Midbrain (tissue), 1 donor: ENCODE measurements at places on chromosomes 3 and 15.

GRCh38 chr3:172282850-172283249, 165.4 kb downstream of the GHSR start:
- DNase-seq: no peak

DNA sequence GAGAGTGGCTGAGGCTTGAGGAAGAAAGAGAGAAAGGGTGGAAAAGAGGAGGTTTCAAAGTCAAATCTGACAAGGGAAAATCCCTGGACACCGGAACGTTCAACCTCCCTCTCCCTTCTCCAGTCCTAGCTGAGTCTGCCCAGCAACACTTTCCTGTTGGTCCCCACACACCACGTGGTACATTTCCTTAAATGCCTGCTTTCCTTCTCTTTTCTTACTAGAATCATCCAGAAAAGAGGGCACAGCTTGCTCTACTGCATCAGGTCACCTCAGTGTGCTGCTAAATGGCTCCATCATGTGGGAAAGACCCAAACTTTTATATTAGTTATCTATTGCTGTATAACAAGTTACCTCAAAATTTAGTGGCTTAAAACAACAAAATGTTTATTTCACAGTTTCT, 181.2 kb downstream of the NECTIN3 start:
- peak; percentile 44 for DNase-seq

GRCh38 chr3:158106766-158107471, 699 bp upstream of the SHOX2 start:
- DNase-seq: no peak

DNA sequence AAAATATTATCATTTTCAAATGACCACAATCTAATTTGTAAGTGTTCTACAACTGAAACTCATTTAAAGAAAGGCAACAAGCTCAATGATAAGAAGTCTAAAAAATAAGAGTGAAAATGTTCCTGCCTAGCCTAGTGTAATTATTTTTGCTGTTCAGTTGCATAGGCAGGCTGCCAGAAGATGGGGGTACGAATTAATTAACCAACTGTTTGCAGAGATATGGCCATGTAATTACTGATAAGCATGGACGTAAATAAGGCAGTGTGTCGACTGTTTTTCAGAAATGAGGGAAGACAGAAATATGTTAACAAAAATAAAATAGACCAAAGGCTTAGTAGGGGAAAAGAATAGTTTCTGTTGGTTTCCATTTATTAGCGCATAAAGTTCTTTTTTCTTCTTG, 24.7 kb upstream of the SCAANT1 start:
- DNase-seq: no peak

DNA sequence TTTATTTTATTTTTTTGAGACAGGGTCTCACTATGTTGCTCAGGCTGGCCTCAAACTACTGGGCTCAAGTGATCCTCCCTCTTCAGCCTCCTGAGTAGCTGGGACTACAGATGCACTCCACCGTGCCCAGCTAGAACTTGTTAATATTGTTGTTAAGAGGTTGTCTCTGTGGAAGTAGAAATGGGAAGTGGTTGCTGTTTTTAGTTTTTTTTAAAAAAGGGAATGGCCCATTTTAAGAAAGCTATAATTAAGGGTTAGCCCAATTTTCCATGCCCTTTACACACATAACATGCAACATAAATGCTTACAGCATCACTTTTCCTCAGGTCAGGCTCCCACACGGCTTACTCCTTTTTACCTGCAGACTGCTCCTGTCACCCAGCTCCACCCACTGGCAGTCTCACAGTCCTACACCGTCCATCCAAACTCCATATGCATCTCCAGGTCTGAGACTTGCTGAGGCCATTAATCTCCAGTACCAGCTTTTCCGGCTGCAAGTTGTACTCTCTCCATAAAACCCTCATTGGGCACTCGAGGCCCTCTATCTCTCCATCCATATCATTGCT, 19.8 kb downstream of the MORC1 start:
- no peak for DNase-seq

DNA sequence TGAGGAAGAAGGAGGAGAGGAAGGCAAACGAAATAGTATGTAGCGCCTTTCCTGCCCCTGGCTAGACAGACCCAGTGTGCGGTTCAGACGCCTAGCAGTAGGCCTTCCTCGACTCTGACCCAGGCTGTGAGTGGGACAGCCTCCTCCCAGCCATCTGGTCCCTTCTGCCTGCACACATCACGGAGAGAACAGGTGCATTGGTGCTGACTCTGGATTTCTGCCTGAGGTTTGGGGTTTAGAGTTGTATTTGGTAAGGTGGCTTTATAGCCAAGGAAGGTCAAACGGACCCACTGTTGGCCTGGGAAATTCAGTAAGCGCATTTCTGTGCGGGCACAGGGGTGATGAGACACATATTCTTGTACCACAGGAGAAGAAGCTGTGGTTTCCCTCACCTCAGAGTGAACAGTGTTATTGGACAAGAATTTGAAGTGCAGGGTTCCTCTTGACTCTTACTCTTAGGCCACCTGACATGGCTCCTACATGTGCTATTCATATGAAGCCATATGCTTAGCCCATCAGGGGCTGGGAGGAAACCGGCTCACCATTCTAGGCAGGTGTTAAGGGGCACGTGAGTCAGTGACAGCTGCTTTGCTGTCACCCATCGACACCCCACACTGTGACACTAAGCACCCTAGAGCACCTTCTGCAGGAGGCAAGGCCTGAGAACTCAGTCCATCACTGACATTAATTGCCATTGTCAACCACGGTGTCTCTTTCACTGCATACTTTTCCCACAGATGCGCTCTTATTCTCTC, 143.3 kb downstream of the CHDH start:
- no peak for DNase-seq

GRCh38 chr15:95324656-95325055, 1005.8 kb upstream of the NR2F2 start:
- no peak for DNase-seq

- no peak for DNase-seq
These were observed 3.1 kb downstream of the ZNF710 start for GRCh38 chr15:90004252-90004651.

GRCh38 chr15:76200641-76201105, 110.6 kb downstream of the ETFA start:
- DNase-seq: no peak

- no peak for DNase-seq
These were observed 285.2 kb upstream of the MME start for GRCh38 chr3:154794814-154795445.

- DNase-seq: no peak
These were observed 238.9 kb downstream of the CADPS start for GRCh38 chr3:62636235-62636826.

DNA sequence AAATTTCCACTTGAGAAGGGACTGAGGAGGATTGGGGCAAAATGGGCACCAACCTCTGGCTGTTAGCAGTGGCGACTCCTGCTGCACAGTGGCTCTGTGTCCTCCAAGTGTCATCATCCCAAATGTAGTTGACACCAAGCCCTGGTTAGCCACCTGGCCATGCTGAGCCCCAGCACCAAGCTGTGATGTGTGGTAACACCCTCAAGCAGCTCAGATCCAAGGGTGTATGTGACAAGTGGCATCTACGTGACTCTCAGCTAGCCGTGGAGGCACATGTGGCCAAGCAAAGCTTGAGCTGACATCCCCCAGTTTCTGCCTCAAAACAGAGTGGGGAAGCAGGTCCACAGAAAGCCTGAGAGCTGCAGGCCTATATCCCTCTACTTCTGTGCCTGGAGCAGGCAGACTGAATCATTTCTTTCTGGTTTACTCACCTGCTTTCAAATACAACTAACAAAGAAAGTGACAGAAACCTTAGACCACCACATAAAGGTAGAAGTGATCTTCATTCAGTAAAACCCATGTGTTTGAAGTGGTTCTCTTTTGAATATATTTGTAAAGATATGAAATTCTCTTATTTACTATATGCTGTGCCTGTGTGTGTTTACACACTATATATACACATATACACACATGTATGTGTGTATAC, 40.0 kb downstream of the FOXP1 start:
- DNase-seq: no peak

GRCh38 chr3:24736701-24737100, 242.1 kb upstream of the THRB start:
- no peak for DNase-seq

DNA sequence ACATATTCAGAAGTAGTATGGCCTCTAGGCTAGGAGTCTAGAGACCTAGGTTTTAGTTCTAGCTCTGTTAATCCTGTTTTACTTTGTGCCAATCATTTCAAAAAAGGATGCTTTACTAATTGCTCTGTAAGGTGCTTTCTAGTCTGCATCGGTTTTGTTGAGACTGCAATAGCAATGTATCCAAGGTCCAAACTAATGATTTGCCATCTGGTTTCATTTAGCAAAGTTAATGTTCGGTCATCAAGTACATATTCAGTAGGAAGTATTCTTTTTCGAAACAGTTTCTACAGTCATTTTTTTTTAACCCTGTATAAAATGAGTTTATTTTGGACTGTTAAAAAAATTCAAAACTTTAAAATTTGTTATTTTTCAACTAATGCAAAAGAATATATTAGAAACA, 2.0 kb upstream of the GALK2 start:
- DNase-seq: no peak

DNA sequence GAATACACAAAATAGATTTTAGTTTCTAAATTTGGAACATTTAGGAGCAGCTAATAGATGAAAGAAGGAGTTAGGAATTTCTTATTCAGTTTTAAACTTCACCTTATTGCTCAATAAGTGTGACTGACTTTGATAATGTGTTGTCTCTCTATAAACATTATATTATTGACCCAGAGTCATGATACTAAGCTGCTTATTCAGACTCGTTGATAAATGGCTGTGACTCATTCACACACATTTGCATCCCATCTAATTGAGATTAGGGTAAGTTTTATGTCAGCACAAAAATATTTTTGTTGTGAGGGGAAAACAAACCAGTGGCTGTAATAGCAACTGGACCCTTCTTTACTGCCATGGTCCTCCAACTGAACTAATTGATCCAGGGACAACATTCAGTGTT, 137.6 kb downstream of the GOLIM4 start:
- DNase-seq: no peak

DNA sequence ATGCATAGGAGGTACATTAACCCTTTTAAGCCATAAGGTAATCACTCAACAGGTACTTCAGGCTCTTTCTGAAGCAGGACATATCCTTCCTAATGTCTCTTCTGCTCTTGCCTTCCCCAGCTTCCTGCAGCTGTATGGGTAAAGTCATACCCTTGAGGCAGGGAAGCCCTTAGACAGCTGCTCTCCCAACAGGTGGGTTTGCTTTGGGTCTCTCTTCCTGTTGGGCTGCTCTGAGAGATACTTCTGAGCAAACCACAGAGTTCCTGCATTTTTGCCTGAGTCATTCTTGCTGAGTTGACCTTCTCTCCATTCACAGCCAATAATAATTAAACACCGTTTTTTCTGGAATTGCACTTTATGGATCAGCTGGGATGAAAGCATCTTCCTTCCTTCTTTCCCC, 2.0 kb upstream of the TRAT1 start:
- no peak for DNase-seq

GRCh38 chr15:68984586-68984985, 29.9 kb upstream of the NOX5 start:
- DNase-seq: no peak

DNA sequence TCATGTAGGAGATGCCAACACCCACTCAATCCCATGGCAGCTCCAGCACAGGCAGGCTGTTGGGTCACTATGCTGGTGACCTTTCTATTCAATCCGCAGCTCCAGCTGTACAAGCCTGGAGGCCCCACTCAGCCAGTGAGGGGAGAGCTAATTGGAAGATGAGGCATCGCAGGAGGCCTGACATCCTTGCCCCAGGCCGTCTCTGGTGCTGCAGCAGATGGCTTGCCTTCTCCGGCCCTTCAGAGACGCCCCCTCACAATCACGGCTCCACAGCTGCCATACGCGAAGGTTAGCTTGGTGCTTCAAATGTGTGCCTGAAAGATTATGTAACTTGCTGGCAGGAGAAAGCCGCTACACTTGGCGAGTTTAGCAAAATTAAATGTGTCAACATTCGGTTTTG, 104.2 kb upstream of the CLSTN2 start:
- no peak for DNase-seq

- DNase-seq: no peak
These were observed 118.4 kb upstream of the FHIT start for GRCh38 chr3:61369678-61370077.

- DNase-seq: no peak
These were observed 26.0 kb upstream of the TM4SF1 start for GRCh38 chr3:149403443-149403842.

- DNase-seq: no peak
These were observed 392.7 kb upstream of the TBL1XR1 start for GRCh38 chr3:177589911-177590381.
